A673 (cell line): ENCODE measurements at places on chromosomes 12 and 14. TPM values are rescaled to one million over a fixed set of nuclear protein-coding genes. Genes with fewer than 3 reads are reported as not detected.

DNA sequence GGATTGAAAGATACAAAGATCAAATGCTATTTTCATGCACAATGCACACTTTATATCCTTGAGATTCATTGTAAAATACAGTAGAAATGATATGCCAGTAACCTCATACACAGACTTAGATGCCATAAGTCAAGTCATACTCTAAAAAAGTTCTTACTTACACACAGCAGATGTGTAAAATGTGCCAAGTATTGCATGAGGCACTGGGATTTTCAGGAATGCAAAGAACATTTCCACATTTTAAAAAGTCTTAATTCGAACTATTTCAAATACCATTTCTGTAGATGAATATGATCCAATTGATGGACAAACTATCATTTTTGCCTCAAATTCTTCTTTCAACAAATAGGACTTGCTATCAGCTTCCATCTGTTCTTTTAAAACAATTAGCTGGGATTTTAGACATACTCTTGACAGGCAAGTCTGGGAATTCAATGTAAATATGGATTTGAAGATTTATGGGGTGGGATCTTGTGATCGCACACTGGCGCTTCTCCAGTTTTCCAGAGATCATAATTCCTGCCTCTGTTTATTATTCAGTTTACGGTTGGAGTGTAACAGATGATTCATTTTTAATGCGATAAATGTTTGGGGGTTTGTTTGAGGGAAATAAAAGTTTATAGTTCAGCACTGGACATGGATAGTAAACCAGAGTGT, 183.8 kb downstream of the PAX9 start:
- no peaks in the 10 kb centered on the region for H3K36me3 ChIP-seq
- H3K4me3 ChIP-seq: no peak overlapping the region
- H3K4me1 ChIP-seq: peaks cover 34% of the 10 kb centered on the region
- peaks cover 6% of the 10 kb centered on the region for H3K27me3 ChIP-seq
- DNase-seq: no peak
- no peak overlapping the region for H3K27ac ChIP-seq

Gene LRFN5
- total RNA-seq: 43.0 and 51.3 TPM in 2 replicates

Gene TGM1
- 1.5 and 3.5 TPM in 2 replicates for total RNA-seq

- no peak for DNase-seq
- H3K4me3 ChIP-seq: no peak overlapping the region
- no peaks in the 10 kb centered on the region for H3K27me3 ChIP-seq
- H3K27ac ChIP-seq: no peak overlapping the region
- H3K4me1 ChIP-seq: peaks cover 23% of the 10 kb centered on the region
- H3K36me3 ChIP-seq: no peaks in the 10 kb centered on the region
Measured at GRCh38 chr14:99789581-99789980, 3.6 kb upstream of the EML1 start.

Gene SRRM4
- total RNA-seq: not detected in 2 replicates

DNA sequence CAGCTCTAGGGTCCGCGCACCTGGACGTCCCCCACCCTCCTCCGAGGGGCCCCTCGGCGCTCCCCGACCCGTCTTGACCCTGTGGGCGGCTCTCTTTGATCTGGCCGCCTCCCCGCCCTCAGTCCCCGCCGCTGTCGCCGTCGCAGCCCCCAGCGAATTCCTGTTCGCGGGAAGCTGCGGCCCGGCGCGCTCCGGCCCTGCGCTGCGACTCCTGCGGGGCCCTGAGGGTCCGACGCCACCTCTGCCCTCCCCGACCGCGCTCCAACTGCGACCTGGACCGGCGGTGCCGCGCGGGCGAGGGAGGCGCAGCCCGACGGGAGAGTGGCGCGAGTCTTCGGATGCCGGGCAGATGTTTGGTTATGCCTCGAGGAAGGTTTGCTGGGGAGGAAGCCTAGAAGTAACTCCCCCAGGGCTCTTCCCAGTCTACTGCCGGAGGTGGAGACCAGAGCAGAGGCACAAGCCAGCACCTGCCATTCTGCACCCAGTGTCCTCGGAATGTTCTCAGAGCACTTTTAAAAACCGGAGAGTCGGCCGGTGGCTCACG, 440 bp upstream of the ISM2 start:
- H3K27ac ChIP-seq: no peak overlapping the region
- DNase-seq: no peak
- peak overlapping the region; percentile 62 for H3K4me3 ChIP-seq

GRCh38 chr12:69616025-69616424, 5.3 kb upstream of the LRRC10 start:
- H3K27ac ChIP-seq: no peak overlapping the region
- no peaks in the 10 kb centered on the region for H3K36me3 ChIP-seq
- no peak for DNase-seq

- peaks cover 4% of the 10 kb centered on the region for H3K4me1 ChIP-seq
- peak; percentile 81 for DNase-seq
- H3K27me3 ChIP-seq: peaks cover 26% of the 10 kb centered on the region
- peak overlapping the region; percentile 55 for H3K4me3 ChIP-seq
- H3K27ac ChIP-seq: no peak overlapping the region
Measured at GRCh38 chr14:38208618-38209562, 1.2 kb downstream of the SSTR1 start.

DNA sequence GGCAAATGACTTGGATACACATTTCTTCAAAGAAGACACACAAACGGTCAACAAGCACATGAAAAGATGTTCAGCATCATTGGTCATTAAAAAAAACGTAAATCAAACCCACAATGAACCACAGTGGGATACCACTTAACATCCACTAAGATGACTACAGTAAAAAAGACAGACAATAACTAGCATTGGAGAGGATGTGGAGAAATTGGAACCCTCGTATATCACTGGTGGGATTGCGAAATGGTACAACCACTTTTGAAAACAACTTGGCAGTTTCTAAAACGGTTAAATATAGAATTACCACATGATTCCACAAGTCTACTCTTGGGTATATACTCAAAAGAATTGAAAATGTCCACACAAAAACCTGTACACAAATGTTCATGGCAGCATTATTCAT, 25.2 kb upstream of the PPFIBP1 start:
- no peak overlapping the region for H3K27ac ChIP-seq
- H3K27me3 ChIP-seq: no peaks in the 10 kb centered on the region
- no peaks in the 10 kb centered on the region for H3K4me1 ChIP-seq
- H3K4me3 ChIP-seq: no peak overlapping the region
- DNase-seq: peak; percentile 44

Gene MYF6
- not detected in 2 replicates for total RNA-seq

Gene KRT85
- total RNA-seq: not detected in 2 replicates
